Central memory CD8-positive, alpha-beta T cell (primary cell): ENCODE measurements at places on chromosomes 4 and X.

DNA sequence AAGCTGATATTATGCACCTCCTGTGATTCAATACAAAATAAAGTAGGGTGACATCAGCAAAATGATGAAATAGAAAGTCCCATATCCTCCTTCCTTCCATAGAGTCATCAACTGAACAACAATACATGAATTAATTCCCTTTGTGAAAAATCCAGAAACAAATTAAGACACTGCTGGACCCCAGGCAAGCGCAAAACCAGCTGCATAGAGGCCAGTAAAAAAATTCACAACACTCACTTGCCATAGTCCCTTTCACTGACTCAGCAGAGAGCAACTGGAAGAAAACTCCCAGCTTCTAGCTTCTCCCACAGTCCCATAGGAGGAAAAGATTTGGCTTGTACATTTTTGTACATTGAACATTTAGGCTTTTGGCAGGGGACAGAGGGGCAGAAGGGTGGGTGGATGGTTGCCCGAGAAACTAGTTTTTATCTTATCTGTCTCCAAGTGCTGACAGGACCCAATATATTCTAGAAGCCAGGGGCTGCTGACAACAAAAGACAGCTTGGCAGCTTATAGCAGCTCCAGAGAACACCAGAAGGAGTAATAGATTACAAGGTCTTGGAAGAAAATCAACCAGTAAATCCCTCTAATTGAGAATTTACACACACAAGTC, 124.6 kb downstream of the NDST3 start:
- DNase-seq: no peak

GRCh38 chr4:177673985-177674489, 231.8 kb upstream of the AGA start:
- DNase-seq: no peak

DNA sequence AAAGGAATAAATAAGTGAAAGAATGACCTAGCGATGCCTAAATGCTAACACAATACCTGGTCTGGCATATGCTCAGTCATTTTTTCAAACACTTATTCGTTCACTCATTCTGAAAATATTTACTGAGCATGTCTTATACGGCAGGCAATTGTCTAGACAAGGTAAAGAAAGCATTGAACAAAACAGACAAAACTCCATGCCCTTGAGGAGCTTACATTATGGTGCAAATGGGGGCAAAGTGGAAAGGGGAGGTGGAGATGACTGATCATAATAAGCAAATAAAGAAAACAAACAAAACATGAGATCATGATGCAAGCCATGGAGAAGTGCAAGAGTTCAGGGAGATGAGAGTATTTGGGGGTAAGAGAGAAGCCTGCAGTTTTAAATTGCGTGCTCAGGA, 334.6 kb upstream of the PPARGC1A start:
- no peak for DNase-seq

- DNase-seq: no peak
Measured at GRCh38 chrX:105773801-105774200, 48.5 kb upstream of the NRK start.

DNA sequence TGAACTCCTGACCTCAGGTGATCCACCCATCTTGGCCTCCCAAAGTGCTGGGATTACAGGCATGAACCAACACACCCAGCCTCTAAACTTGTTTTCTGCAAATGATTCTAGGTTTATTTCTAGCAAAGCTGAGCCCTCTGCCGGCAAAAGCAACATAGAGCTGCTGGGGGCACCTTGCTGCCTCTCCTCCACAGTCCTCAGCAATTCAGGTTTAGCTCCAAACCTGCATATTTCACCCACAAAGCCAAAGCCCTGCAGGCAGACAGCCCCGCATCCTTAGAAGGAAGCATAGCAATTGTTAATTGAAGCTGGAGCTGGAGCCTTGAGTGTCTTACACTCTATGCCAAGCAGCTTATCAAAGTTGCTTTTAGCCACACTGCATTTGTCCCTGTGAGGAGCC, 24.9 kb upstream of the OCIAD2 start:
- no peak for DNase-seq

DNA sequence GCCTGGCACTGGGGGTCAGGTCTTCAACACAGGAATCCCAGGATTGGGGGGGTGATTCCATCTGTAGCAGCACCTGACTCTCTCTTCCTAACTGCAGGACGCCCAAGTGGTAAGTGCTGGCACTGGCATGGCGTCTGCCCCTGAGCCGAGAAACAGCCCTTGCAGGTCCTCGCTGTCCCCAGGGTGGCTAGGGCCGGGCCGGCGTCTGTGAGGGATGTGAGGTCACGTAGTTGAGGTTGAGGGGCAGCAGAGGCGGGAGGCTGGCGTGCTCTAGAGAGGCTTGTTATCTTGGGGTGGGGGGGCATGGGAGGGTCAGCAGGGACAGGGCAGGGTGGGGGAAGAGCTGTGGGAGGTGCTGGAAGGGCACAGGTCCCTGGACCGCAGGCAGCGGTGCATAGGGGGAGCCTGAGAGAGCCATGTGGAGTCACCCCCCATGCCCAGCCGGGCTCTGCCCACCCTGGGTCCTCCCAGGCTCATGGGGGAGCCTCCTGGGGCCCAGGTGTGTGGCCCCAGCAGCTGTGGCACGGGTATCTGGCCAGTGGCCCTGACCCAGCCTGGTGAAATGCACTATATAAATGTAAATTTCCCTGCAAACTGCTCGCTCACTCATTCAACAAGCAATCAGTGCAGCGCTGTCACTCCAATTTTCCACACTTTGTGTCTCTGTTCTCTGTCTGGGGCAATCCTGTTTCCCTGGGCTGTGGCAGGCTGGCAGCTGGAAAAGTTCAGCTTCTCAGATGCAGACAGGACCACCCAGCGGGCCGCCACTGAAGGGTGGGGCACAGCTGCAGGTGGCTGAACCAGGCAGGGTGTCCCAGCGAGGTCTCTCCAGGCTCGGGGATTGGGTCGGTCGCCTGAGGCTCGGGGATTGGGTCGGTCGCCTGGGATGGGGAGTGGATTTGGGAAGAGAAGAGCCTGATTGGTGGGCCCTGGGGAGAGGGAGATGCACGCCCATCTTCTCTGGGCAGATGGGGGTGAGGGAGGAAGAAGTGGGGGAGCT, 102.2 kb upstream of the NKX1-1 start:
- no peak for DNase-seq

GRCh38 chrX:155841232-155841631, 39.9 kb upstream of the VAMP7 start:
- DNase-seq: no peak

DNA sequence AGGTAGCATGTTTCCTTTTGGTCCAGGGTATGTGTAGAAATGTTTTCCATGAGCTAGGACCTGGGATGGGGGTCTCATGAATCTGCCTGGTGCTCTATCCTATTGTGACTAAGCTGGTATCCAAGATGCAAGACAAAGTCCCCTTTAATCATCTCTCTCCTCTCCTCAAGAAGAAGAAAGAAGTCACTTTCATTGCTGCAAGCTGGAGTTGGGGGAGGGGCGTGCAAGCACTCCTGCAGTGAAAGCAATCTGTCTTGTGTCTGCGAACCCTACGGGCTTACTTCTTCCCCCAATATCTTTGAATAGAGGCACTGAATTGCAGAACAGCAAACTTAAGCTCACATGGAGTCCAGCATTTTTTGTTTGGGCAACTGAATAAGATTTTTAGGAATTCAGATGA, 27.2 kb upstream of the GRPR start:
- DNase-seq: no peak

GRCh38 chr4:121824950-121825349, 1.3 kb upstream of the CCNA2 start:
- DNase-seq: no peak
